Mesothelial cell of epicardium (in vitro differentiated cells): ENCODE measurements at places on chromosomes 5 and 9. TPM values are rescaled to one million over a fixed set of nuclear protein-coding genes. Genes with fewer than 3 reads are reported as not detected.

DNA sequence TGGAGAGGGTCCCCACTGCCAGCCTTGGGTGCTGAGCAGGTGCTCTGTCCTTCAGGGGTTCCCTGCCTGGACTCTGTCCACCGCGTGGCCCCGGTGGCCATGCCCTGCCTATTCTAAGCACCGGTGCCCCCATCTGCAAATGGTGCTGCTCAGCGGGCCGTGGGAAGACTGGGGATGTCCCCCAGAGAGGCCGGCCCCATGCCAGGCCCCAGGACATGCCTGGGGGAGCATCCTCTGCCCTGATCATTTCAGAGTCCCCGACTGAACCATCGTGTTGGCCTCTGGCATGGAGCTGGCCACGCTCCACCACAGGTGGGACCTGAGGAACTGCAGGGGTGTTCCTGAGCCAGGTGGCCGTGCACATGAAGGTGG is 64.7 kb downstream of the RXRA start:
- no peaks in the 10 kb centered on the region for H3K36me3 ChIP-seq
- H3K4me3 ChIP-seq, result no peak overlapping the region
- peaks cover 22% of the 10 kb centered on the region for H3K4me1 ChIP-seq
- no peak overlapping the region for H3K27ac ChIP-seq

DNA sequence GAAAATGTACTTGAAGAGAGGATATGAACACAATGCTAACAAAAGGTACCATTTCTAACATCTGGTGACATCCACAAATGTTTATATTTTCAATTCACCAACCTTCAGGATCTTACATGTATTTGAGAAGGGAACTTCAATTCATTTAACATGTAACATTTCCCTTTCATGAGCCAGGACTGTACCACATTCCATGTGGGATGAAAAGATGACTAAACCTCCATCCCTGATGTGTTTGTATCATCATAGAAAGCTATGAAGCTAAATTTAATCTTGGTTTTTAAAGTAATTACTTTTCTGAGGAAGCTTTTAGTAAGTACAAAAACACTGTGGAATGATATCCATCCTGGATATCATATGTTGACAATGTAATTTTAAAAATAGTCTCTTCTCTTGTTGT is 78.2 kb upstream of the GNA14 start:
- H3K36me3 ChIP-seq, result peaks cover 37% of the 10 kb centered on the region
- no peak overlapping the region for H3K27ac ChIP-seq
- no peak overlapping the region for H3K4me3 ChIP-seq
- no peak for DNase-seq
- H3K27me3 ChIP-seq, result no peaks in the 10 kb centered on the region

DNA sequence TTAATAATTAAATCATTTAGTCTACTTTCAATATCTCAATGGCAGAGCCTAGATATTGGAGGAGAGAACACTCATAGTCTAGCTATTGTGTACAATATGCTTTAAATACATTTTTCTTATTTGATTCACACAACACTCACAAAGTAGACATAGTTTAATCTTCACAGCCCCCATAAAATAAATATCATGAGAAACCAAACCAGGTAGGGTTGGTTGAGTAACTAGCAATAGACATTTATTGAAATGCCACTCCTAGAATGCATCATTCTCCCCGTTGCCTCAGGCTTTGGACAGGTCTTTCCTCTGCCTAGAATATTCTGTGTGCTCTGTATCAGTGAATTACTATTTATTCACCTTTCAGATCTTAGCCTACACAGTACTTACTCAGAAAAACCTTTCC is 141.9 kb downstream of the CEMIP2 start:
- DNase-seq, result no peak
- H3K27ac ChIP-seq, result no peak overlapping the region
- H3K27me3 ChIP-seq, result no peaks in the 10 kb centered on the region
- H3K4me3 ChIP-seq, result no peak overlapping the region
- no peaks in the 10 kb centered on the region for H3K36me3 ChIP-seq
- H3K4me1 ChIP-seq, result peaks cover 8% of the 10 kb centered on the region

- no peak for DNase-seq
- no peaks in the 10 kb centered on the region for H3K36me3 ChIP-seq
- no peak overlapping the region for H3K4me3 ChIP-seq
- H3K4me1 ChIP-seq, result peaks cover 8% of the 10 kb centered on the region
- H3K27ac ChIP-seq, result no peak overlapping the region
Observed at GRCh38 chr9:22204240-22204639, 195.1 kb upstream of the CDKN2B start.

The C9orf152 gene
- total RNA-seq, result not detected in 3 replicates
